ENCODE measurements at places on chromosomes 12 and 14. TPM values are rescaled to one million over a fixed set of nuclear protein-coding genes. Genes with fewer than 3 reads are reported as not detected.

The TOMM20L gene
- total RNA-seq = not detected

DNA sequence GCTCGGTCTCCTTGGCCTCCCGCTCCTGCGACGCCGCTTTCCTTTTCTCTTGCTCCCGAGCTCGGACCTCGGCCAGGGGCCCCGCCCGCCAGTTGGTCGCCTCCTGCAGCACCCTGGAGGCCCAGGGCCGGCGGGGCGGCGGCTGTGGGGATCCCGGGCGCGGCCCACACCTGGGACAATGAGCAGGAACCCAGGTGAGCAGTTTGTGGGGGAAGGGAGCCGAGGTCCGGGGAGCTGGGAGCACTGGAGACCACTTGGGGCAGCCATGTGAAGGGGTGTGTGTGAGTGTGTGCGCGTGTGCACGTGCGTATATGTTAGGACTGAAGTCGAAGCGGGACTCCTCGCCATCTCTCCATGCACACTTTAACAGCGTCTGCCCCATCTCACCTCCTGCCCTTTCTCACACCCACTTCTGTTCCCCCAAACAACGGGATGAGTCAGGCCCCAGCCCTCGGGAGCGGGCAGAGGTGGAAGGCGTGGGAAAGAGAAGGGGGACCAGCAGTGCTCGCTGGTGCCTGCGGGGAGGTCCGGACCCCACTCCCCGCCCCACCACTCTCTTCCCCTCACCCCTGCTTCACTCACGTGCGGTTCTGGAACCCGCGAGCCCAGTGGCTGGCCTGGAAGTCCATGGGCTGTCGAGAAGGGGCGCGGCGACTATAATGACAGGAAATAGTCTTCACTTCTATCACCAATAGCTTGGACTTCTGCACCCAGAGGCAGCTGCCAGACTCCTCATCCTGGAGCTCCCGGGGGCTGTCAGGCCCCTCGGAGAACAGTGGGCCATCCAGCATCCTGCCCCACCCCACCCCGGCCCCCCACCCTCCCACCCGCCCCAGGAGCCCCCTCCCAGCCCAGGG lies 450 bp downstream of the DDN start:
- no peak for DNase-seq

- no peak for DNase-seq
These were observed 300.8 kb downstream of the SSPN start for GRCh38 chr12:26496170-26496569.

- no peak for DNase-seq
These were observed 35.1 kb downstream of the DHX37 start for GRCh38 chr12:124953689-124954405.

- DNase-seq = no peak
These were observed 183.0 kb downstream of the CALM1 start for GRCh38 chr14:90579816-90580215.

GRCh38 chr12:28355161-28355560 lies 164.9 kb downstream of the CCDC91 start:
- DNase-seq = no peak

GRCh38 chr12:78559416-78559815 lies 305.2 kb upstream of the SYT1 start:
- DNase-seq = no peak

DNA sequence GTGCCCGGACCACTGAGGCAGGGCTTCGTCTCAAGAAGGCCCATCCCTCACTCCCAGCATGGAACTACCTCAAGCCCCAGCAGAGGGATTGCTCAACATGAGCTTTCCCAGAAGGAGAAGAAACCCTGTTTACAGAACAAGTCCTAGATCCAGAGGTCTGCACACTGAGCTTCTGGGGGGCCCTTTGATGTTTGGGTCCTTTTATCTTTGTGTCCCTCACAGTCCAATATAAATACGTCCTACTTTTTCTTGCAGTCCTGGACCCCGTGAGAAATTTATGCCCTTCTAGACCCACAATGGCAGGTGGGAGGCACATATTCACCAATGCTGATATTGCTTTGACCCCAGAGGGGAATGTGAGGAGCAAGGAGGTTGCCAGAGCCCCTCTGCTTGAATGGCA lies 54.4 kb downstream of the SMUG1 start:
- DNase-seq = no peak

DNA sequence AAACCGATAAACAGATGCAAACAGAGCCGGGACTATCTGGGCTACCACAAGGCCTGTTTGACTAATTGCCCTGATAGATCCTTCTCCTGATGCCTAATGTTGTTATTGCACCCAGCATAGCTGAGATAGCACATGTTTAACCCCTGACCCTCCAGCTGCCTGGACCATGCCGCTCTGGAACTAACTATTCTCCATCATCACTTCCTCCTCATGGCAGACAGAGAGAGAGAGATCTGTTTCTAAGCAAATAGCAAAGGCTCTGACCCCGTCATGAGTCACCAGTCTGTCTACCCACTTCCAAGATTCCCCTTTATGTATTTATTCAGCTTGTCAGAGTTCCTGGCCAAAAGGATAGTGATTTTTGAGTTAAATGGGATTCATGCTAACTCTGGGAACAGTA lies 58.2 kb upstream of the FLRT2 start:
- peak; percentile 33 for DNase-seq
